ENCODE measurements at places on chromosomes 1 and 21. TPM values are rescaled to one million over a fixed set of nuclear protein-coding genes. Genes with fewer than 3 reads are reported as not detected.

DNA sequence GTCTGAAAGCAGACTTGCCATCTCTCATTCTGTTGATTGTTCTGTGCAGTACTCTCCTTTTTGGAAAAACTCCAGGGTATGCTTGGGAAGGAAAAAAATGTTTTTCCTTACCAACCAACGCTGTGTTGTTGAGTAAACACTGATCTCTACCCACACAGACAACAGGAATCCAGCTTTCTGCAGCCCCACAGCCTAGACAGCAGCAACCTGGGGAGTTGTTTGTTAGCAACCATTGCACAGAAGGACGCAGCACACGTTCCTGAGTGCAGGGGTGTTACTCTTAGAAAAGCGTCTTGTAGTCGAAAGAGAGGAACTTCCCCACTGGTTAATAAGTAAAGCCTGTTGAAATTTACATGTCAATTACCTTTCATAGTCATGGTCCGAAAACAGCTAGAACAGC lies 56.6 kb downstream of the SMYD2 start:
- DNase-seq = no peak

SERTAD4 gene
- 1.5 TPM for total RNA-seq

DNA sequence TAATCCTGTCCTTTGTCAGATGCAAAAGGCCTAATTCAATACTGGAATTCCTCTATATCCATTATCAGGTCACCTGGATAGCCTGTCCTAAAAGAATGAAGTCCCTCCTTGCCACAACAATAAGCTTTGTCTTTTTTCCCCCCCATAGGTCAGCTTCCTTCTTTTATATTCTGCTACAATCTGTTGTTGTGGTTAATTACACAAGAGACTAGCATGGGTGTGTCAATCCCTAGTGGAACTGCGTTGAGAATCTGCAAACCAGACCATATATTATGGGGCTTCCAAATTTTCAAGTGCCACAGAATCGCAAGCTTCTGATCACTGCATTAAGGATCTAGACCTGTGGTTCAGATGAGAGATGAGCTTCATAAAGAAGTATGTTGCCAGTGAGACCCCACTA lies 349.6 kb downstream of the SMYD3 start:
- DNase-seq = no peak

- DNase-seq = no peak
Measured at GRCh38 chr1:204443871-204444581, 32.4 kb upstream of the PPP1R15B start.

DNA sequence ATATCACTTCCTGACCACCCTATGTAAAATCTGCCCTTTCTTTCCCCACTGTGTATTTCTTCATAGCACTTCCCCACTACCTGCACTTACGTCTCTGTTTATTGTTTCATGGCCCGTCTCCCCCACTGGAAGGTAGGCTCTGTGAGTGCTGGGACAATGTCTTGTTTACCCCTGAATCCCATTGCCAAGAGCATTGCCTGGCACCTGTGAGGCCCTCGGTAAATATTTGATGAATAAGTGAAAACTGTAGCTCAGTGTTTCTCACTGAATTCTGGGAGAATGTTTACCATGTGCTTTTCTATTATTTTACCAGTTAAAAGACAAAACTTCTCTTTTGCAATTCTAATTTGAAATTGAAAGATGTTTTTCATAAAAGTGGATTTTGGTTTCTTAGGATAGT lies 11.8 kb downstream of the NFASC start:
- no peak for DNase-seq

KCNK2 gene
- 20.0 TPM for total RNA-seq

GRCh38 chr1:66282891-66283621 lies 250.9 kb upstream of the SGIP1 start:
- DNase-seq = no peak

- no peak for DNase-seq
Measured at GRCh38 chr1:208551633-208552320, 307.6 kb upstream of the PLXNA2 start.

NUAK2 gene
- 35.3 TPM for total RNA-seq

- no peak for DNase-seq
Measured at GRCh38 chr1:13681921-13682320, 18.1 kb upstream of the PRDM2 start.

OR2L2 gene
- total RNA-seq = not detected

HHIPL2 gene
- 1.7 TPM for total RNA-seq

DNA sequence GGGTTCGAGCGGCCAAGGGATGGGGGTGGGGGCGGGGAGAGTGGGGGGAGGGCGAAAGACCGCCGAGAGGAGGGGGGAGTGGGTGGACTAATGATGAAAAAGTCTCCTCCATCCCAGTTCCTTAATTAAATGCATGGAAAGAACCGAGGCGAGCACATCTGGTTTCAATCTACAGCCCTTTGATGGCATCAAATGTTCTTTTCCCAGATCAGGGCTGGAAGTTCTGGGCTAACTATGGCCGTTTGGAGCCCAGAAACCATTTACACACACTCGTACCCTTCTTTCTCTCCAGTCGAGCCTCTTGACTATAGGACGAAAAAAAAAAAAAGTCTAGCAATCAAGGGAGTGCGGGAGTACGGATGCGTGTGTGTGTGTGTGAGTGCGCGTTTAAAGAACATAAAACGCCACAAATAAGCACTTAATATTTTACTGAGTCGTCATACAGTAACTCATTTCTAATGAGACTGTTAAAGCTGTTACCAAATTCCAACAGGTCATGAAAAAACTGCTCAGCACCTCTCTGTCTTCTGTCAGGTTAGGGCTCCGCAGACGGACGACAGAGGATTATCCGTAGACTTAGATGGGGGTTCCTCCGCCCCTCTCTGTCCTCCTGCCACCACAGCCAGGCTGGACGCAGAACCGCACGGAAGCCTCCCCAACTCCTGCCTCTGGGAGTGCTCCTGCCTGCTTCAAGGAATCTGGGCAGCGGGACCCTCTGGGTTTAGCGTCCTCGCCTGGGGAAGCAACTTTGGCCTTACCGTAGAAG lies 2.1 kb upstream of the PRRX1 start:
- DNase-seq = no peak

CLCNKA gene
- total RNA-seq = 6.9 TPM
